NCI-H510A treated with DMSO at 0.1 percent for 48 hours (cell line): ENCODE measurements at places on chromosomes 5 and 9.

DNA sequence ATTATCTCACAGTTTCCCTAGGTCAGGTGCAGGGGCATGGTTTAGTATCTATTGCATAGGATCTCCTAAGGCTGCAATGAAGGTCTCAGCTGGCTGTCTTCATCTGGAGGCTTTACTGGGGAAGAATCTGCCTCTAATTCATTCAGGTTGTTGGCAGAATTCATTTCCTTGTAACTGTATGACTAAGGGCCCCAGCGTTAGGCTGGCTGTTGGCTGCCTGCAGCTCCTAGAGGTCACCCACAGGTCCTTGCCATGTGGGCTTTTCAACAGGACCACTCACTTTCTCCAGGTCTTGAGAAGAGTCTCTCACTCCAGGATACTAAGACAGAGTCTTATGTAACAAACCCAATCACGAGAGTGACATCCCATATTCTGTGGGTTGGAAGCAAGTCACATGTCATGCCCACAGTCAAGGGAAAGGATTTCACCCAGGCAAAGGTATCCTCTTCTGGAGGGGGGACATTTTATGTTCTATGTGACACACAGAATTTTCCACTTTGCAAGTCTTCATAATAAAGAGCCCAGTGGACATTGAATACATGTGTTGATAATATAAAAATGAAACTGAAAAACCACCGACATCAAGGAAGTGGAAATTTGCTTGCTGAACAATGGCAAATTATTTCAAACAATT lies 38.2 kb downstream of the HMHB1 start:
- DNase-seq = no peak

- no peak for DNase-seq
Observed at GRCh38 chr9:137294091-137294680, 7.9 kb downstream of the NRARP start.

DNA sequence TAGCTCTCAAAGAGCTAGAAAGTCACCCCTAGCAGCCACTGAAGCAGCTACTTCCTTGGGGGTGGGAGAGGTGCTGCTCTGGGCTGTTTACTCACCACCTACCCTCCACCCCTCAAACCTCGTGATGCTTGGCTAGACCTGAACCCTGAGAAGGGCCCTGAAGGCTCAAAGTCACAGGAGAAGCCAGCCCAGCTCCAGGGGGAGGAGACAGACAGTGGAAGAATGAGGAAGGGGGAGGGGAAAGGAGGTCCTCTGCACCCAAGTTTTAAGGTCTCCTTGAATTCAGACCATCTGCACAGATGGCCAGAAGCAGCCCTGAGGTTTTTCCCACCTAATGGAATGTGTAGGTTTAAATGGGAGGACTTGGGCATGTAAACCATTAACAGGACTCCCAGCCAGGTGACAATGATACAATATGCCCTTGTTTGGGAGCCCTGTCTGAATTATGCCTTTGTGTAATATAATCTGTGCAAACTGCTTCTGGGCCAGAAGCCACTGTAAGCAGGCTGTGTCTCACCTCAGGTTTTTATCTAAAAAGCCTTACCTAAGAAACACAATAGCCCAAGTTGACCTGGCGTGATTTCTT lies 180.5 kb downstream of the PIK3R1 start:
- no peak for DNase-seq

GRCh38 chr5:3324421-3325101 lies 271.1 kb upstream of the IRX1 start:
- no peak for DNase-seq

DNA sequence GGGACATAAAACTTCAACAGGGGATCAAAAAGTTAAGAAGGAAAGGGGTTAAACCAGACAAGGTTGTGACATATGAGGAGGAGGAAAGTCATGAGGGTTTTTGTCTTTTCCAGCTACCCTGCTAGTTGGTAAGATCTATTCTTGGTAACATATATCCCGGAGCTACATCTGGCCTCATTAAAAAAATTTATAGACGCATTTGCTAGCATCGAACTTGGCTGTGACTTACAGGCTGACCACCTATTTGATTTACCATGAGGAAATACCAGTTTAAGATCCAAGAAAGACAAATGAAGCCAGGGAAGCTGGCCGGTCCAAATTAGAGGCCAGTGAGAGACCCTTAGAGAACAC lies 87.6 kb upstream of the NIPAL4 start:
- no peak for DNase-seq

DNA sequence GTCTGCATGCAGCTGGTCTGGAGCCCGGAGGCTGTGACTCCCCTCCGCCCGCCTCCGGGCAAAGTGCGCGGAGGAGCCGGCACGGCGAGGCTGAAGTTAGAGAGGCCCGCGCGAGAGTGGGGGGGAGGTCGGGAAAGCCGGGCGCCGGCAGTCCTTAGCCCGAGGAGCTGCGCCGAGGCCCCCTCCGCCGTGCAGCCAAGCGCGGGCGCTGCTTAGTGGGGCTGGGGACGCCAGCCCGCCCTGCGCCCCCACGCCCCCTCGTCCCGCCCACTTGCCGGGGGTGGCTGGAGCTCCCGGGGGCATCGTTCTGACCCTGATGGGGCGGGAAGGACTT lies 403 bp downstream of the NINJ1 start:
- DNase-seq = peak; percentile 44

DNA sequence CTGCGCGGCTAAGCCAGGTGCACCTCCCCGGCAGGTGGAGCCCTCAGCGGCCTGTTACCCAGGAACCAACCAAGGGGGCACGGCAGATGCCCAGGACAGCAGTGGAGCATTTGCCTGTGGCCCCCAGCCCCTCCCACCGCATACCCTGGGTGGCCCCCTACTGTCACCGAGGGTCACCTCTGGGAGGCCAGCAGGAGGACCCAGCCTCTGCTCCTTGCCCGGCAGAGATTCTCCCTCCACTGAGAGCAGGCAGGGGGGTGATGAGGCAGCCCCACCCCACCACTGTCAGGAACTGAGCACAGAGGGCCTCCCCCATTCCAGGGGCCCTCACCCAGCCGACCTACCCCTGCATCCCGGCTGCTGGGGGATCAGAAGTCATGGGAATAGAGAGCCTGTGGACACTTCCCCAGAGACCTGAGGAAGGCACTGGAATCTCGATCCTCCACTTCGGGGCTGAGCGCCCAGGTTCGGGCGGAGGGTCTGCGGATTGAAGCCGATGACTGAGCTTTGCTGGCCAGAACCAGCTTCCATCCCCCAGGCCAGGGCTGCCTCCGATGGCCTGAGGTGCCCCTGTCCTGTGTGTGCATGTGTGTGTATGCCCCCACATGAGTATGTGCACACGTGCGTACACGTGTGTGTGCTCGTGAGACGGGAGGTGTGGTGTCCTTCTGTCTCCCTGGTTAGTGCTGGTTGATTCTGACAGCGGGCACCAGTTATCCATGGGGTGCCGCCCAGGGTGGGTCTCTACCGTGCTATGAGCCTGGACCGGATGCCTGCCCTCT lies at the start of gene QRFP:
Gene QRFP, minus strand, starts transcription at position 580 of the 782 bp plus-strand sequence. CDS start 2,974 bp downstream, outside the sequence.
- DNase-seq = no peak

DNA sequence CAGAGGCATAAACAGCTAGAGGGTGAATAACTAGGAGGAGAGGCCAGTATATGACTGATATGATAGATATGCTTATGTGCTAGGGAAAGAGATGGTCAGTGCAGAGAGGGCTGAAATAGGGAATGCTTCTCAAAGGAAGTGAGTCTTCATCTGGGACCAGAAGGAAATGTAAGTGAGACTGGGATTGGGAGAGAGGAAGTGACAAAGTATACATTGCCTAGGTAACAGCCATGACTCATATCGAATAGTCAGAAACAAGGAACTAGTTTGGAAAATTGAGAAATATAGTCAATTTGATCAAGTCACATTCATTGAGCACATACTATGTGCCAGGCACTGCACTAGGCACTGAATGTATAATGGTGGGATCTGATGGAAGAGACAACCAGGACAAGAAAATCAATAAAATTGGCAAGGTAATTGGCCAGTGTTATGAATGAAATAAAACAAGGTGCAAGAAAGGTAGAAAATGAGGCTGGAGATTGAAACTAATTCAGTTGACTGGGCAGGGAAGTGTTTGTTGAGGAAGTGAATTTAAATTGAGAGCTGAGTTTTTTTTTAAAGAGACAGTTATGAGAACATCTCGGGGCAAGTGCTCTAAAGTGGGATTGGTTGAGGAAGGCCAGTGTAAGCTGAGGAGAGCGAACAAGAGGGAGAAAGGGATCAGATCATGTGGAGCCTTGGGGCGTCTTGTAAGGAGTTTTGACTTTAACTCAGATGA lies 4.3 kb downstream of the ERAP2 start:
- no peak for DNase-seq

GRCh38 chr9:127921557-127922120 lies 4.8 kb upstream of the ST6GALNAC4 start:
- peak; percentile 43 for DNase-seq

DNA sequence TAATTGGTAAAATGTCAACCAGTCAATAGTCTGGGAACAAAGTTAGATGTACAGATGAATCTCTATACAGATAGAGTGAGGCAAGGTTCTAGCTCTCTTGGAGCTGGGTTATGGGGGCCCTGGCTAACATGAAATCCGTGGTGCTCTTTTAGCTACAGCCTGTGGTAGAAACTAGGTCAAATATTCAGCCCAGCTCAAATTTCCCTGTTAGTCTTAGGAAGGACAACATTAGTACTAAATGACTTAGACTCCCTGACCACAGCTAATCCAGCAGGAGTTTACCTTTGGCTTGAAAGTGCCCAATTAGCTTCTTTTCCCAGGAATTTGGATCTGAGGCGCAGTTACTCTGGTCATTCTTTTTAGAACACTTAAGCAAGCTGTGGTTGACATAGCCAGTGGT lies 170.5 kb downstream of the DMRTA1 start:
- no peak for DNase-seq
